ENCODE measurements at places on chromosomes 13 and 19.

GRCh38 chr13:50358231-50359040 lies 343.2 kb downstream of the KCNRG start:
- DNase-seq, result no peak

- no peak for DNase-seq
Observed at GRCh38 chr13:29534083-29534482, 61.4 kb downstream of the SLC7A1 start.

DNA sequence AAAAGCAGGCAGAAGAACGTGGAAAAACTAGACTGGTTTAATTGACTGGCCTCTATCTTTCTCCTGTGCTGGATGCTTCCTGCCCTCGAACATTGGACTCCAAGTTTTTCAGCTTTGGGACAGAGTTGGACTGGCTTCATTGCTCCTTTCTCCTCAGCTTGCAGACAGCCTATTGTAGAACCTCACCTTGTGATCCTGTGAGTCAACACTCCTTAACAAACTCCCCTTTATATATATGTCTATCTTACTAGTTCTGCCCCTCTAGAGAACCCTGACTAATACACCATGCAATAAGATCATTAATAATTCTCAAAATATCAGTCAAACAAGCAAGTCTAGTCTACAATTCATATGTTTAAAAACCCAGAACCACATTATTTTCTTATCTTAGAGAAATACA lies 662.4 kb downstream of the TBC1D4 start:
- DNase-seq, result no peak

GRCh38 chr19:54451997-54452396 lies 3.0 kb downstream of the LENG8 start:
- DNase-seq, result no peak

DNA sequence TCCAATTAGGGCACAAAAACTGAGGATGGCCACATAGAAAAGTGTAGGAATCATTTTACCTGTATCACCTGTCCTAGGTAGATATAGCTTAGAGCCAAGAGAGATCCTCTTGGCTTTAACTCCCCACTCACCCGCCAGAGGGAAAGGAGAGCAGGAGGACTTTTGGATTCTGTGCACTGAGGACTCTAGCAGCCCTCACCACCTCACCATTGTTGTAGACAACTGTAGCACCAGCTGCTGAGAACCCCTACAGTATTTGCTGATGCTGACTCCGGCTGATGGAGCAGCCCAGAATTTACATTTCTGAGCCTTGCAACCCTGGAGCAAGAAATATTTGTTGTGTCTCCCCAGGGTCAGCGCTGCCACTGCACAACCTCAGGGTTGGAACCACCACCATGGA lies 2044.4 kb downstream of the OLFM4 start:
- DNase-seq, result no peak

- peak; percentile 25 for DNase-seq
Observed at GRCh38 chr13:46523972-46524752, 28.8 kb upstream of the LRCH1 start.

- DNase-seq, result no peak
Observed at GRCh38 chr13:63299866-63300394, 1884.3 kb upstream of the PCDH20 start.

DNA sequence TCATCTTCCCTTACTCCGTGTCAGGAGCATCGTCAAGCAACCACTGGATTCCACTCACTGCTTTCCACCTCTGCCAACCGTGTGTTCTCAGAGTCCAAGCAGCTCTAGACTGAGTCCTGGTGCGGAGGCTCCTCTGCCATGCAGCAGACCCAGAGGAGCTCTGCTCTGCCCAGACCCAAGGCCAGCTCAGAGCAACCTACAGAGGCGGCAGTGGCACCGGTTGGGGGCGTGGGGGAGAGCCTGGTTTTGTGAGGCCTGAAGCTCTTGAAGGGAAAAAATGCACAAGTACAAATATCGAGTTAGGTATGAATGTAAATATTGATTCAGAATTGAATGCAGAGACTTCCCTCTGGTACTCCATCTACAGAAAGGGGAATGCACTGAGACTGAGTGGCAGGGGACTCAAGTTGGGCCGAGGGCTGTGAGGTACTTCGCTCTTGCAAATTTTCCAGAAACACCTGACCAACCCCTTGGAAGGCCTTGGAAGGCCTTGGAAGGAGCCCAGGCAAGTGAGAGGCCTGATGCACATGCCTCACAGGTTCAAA lies 46.7 kb downstream of the GJA3 start:
- DNase-seq, result no peak

DNA sequence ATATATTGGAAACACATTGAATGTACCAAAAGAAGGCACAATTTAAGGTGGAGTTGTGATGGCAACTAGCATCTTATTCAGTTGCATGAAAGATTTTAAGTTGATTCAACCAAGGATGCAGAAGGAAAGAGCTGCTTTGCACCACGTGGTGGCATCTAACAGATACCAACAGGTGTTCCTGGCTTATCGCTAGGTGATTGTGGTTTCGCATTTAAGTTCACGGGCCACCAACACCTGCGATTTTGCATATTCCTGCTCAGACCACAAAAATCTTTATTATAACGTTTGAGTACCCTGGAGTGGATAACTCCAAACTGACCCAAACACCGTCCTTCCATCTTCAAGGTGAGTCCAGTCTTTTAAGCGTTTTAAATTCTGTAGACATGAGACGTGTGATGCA lies 45.3 kb downstream of the RGCC start:
- no peak for DNase-seq

GRCh38 chr19:15679089-15679488 lies 6.2 kb downstream of the CYP4F12 start:
- DNase-seq, result no peak

DNA sequence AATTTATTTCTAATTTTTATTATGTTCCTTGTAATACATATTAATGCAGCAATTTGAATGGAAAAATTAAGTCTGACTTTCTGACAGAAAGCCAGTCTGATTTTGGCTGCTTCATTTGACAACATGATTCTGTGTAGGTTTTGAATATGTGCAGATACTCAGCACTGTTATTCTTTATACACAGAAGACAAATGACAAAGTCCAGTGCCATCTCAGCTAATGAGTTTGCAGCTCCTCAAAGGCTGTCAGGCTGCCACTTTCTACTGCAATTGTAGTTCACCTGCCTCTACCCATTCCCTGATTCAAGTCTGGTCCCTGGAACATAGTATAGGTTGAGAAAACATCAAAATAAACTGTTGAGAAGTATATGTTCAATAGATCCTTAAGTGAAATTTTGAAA lies 2.9 kb upstream of the CHAMP1 start:
- DNase-seq, result no peak

GRCh38 chr19:55132453-55133129 lies 15.2 kb upstream of the PPP1R12C start:
- DNase-seq, result no peak

GRCh38 chr19:51079481-51080110 lies 3.1 kb downstream of the KLK14 start:
- no peak for DNase-seq

DNA sequence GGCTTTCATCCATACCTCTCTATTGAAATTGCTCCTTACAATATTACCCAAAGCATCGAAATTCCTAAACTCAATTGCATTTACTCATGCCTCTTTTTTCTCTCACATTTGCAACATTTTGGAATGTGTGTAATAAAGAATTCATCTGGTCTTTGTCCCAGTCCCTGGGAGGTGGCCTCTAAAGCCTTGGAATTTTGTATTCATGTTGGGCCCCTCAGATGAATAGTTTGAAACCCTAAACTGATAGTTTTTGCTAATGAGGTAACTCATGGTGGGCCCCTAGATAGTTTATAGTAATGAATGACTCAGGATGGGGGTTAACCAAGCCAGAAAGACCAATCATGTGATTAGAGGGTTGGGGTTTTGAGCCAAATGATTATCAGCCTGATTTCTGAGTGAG lies 490.4 kb downstream of the DIAPH3 start:
- DNase-seq, result peak; percentile 54

DNA sequence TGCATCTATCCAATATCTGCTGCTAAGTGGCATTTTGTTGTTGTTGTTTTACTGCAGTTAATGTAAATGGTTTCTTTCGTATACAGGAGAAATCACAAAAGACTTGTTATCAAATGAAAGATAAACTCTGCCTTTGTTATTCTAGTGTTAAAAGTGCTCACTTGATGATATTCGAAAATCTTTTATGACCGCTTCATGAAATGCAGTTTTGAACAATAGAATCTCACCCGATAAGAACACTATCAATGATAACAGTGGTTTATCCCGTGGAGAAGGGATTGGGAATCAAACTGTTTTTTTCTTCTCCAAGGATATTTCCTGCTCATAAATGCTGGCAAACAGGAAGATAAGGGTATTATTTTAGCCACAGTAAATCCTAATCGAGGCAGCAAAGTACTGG lies 1366.3 kb downstream of the OLFM4 start:
- no peak for DNase-seq

- peak; percentile 73 for DNase-seq
Observed at GRCh38 chr13:73341748-73342147, 282.9 kb downstream of the KLF5 start.

DNA sequence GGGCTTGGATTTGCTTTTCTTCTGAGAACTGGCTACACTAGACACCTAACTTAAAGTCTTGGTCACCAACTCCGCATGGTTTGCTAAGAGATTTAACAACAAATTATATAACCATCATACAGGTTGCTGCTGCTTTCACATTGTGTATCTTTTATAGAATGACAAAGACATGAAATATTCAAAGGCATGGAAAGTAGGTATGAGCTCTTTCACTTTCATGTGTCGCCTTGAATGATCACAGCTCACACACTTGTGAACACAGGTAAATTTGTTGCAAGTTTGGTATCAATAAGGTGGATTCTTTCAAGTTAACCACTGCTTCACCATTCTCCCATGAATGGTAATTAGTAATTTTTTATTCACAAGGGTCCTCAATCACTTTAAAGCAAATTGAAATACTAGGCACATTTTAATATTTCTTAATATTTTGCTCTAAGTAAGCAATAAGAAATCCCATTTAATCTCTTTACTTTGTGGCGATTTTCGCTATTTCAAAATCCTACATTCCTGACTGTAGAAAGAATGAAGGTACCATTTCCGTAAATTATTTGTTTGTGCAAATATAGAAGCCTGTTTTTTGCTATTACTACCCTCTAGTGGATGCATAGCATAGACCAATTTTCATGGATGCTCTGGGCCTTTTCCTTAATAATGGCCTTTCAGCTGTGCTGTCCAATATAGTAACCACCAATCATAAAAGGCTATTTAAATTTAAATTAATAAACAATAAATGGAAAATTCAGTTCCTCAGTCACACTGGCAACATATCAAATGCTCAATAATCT lies 45.5 kb upstream of the FREM2 start:
- DNase-seq, result peak; percentile 0

- DNase-seq, result no peak
Observed at GRCh38 chr13:52737965-52738364, 1.7 kb downstream of the CNMD start.

DNA sequence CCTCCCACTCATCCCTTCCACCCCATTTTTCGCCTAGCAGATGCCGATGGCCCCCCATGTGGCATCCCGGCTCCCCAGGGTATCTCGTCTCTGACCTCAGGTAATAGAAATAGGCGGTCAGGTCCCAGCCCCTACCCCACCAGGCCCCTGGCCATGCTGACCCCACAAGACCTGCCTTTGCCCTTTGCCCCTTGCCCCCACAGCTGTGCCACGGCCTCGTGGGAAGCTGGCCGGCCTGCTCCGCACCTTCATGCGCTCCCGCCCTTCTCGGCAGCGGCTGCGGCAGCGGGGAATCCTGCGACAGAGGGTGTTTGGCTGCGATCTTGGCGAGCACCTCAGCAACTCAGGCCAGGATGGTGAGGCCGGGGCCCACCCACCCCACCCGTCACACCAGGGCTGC lies 5.4 kb downstream of the ARHGAP33 start:
- DNase-seq, result no peak

- DNase-seq, result no peak
Observed at GRCh38 chr19:54335164-54335563, 3.8 kb downstream of the LILRA4 start.

DNA sequence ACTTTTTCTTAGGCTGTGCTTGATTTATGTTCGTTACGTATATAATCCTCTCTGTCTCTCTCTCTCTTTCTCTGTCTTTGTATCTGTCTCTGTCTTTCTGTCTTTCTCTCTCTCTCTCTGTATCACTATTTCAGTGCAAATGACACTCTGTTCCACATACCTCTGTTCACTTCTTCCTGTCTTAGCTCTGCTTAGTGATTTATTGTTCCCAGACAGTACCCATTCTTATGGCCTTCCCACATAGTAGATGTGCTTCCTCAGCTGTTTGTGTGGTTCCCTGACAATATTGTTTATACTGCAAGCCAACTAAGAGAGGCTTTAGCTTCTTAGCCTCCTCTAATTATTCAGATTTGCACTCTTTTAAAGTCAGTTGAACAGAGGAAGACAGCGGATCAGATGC lies 1244.2 kb downstream of the DIAPH3 start:
- DNase-seq, result no peak

- DNase-seq, result no peak
Observed at GRCh38 chr13:28503182-28503967, 8.4 kb upstream of the FLT1 start.

DNA sequence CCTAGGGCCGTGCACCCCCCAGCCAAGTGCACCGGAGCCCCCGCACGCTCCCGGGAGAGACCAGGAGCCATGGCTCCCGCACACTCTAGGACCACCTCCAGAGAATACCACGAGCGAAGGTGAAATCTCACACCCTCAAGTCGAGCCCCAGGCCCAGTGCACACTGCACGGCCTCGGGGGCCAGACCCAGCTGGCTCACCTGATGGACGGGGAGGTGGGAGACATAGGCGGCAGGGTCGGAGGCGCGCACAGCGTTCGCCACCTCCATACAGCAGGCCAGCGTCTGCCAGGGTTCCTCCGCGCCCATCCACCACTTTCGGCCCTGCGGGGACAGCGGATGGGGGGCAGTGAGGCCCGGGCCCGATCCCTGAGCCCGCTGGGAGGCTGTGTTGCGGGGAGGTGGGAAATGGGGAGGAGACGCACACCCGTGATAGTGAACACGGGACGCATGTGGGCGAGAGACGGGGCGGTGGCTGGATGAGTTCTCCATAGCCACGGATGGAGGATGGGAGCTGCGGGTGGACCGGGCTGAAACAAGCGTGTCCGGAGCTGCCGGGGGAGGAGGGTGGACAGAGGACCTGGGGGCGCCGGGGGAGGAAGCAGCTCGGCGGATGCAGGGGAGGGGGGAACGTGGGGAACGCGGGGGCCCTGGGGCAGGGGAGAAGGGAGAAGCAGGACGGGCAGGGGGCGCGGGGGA lies 13.0 kb downstream of the POLRMT start:
- no peak for DNase-seq

DNA sequence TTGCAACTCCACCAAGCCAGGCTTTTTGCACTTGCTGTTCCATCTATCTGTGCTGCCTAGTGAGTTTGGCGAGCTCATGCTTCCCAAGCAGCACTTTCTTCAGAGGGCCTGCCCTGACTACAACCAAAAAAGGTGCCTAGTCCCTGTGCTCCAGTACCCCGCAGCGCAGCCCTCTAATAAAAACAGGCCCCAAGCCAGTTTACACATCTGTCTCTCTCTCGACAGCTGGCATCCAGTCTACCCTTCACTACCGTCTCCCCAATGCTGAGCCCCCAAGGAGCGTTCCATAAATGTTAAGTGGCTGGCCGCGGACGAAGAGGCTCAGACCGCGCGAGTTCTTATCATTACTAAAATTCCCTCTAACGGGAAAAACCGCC lies 512 bp downstream of the MED4 start:
- peak; percentile 7 for DNase-seq
